ENCODE measurements at places on chromosomes 3 and 15.

DNA sequence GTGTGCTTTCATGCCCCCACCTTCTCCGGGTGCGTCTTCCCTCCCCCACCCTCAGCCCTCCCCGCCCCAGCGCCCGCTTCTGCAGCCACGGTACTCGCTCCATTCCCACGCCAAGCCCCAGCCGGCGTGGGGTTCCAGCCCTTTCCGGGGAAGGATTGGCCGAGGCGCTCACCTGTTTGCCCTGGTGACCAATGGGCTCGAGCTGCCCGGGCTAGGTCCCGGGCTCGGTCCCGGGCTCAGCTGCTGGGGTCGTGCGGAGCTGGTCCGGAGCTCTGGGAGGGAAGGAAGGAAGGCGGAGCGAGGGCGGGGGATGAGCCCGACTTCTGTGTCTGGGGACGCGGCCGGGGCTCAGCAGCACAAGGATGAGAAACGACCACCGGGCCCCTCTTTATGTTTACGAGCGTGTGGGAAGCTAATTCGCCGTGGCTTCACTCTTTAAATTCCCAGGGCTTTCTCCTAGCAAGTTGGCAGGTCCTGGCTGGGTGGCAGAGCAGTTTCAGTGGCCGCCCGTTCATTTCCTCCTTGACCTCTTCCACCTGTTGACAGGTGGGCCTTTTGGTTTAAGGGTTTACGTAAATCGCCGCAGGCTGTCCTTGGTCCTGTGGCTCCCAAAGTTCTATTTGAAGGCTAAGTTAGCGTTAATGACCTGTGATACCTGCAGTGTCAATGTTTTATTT lies at the start of gene IGSF10:
Gene IGSF10, minus strand, starts transcription at position 288 of the 677 bp plus-strand sequence. CDS start 2,352 bp downstream, outside the sequence.
- no peak for DNase-seq

DNA sequence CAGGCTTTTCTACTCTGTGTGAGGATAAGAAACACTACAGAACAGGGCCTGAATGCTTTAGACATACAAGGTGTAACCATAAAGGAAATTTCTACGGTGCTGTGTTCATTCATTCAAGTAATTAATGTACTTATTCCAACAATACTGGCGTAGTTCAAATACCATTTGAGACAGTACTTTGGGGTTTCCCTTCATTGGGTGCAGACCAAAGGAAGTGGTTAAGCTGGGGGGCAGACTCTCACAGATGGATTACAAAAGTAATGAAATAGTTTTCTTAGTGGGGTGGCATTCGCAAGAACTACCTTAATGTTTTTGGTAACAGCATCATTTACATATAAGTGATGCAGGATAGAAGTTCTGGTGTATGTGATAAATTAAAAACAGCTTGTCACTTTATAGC lies 65.9 kb downstream of the BTD start:
- no peak for DNase-seq

- DNase-seq: no peak
These were observed 108.9 kb upstream of the BNIP2 start for GRCh38 chr15:59797756-59798604.

DNA sequence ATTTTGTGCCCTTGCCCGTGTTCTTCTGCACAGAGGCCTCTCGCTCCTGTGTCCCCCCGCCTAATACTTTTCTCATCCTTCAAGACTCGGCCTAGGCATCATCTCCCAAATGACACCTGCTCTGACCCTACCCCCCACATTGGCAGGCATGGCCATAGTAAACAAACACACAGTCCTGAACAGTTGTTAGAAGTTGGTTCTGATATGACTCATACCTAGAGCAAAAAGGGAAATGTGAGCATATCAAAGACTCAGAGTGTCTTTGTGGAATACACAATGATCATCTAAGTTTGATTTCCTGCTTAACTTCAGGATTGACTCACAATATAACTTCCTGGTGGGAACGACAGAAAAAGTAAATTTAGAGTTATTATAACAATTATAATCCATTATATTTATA lies 120.5 kb downstream of the POLR2M start:
- no peak for DNase-seq

GRCh38 chr3:152909180-152909883 lies 74.4 kb downstream of the P2RY1 start:
- DNase-seq: no peak

- peak; percentile 86 for DNase-seq
These were observed 100.5 kb upstream of the ZBED2 start for GRCh38 chr3:111695636-111696117.

GRCh38 chr3:197006446-197006845 lies 23.2 kb downstream of the MELTF start:
- no peak for DNase-seq

DNA sequence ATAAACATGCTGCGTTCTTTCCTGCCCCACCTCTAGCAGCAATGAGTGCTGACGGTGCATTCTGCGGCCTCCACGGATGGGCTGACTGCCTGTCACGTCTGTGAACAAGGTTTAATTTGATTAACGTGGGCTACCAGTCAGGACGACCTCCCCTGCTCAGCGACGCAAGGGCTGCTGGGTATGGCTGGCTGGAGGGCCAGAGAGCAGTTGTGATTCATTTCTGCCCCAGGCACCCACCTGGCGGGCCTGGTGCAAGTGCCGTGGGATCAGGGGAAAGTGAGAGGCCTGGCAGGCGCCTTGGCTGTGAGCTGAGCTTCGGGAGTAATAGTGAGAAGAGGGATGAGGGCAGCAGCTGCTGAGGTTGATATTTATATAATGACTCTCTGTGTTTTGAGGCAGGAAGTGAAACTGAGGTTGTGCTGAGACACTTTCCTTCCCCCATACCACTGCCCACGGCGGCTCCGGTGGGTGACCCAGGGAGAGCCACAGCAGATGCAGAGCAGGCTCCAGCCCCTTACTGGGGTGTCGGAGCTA lies 190.4 kb upstream of the BCL6 start:
- no peak for DNase-seq

DNA sequence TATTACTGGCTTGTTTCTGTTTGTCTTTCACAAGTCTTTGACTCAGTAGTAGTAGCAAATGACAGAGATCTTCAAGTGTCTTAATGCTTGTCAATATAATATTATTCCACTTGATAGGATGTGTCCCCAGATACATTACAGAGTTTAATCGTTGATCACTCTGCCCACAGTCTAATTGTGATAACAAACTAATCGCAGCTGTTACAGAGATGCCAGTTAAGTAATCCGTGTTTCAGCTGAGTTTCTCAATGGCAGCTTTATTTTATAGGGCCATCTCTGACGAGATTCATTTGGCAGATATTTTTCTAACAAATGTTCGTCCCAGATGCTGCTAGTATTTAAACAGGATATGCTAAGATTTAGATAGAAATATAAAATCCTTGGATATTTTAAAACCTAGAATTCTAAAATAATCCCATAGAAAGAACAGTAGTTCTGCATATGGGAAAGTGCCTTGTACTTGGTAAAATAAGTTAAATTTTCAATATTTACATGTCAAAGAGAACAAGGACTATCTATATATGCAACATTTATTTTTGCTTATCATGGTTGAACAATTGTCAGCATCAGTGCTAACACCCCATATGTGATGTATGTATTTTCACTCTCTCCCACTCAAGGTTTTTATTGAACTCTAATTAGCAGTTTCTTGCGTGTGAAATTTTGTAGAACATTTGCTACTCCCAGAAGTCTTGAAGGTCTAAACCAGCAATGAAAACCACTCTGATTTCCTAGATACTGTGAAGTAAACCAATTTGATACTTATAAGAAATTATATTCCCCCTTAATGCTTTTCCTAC lies 185.5 kb downstream of the MBNL1 start:
- no peak for DNase-seq

GRCh38 chr15:31307270-31308184 lies 19.1 kb upstream of the KLF13 start:
- DNase-seq: no peak

- DNase-seq: peak; percentile 25
These were observed 486.0 kb upstream of the CFAP20DC start for GRCh38 chr3:59535791-59536221.
